ENCODE measurements at places on chromosomes 7 and 10.

DNA sequence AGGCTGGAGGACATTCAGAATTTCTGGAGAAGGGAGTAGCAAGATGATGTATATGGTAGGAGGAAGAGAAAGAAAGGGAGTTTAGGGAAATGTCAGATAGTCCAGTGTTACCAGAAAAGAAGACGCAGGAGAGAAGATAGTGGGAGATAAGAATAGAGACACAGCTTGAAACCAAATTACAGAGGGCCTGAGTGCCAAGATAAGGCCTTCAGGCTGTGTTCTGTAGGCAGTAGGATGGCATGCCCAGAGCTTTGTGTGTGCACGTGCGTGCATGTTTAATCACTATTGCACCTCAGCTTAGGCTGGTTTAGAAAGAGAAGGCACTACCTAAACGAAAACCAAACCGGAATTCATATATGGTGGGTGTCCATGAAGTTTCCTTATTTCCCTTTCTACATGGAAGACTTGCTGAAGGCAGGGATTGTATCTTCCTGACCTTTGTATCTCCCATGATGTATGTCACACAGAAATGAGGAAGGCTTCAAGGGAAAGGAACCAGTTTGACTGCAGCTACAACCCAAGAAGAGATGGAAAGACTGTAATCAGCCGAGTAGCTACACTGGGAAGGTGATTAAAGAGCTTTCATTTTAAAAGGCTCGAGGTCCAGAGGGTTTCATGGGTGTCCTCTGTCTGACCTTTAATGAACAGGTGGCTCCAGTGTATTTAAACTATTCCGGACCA lies 35.8 kb upstream of the BHLHA15 start:
- no peak for DNase-seq

DNA sequence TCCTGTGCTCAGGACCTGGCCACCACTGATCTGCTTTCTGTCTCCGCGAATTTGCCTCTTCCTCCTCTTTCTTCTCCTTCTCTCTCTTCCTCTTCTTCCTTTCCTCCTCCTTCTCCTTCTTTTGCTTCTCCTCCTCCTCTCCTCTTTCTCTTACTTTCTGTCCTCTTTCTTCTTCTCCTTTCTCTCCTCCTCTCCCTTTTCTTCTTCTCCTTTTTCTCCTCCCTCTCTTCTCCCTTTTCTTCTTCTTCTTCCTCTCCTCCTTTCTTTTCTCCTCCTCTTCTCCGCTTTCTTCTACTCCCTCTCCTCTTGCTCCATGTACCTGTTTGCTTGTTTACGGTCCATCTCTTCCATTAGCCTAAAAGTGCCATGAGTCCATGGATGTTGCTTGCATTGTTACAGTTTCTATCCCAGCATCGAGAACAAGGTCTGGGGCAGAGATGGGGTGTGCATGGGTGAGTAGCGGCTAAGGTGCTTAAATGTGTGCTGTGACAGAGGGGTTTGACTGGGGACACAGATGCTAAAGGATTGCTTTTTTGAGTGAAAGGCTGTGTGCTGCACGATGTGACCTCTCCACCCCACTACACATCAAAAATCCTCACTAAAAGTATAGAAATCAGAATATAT lies 7.7 kb downstream of the SH2D4B start:
- no peak for DNase-seq

DNA sequence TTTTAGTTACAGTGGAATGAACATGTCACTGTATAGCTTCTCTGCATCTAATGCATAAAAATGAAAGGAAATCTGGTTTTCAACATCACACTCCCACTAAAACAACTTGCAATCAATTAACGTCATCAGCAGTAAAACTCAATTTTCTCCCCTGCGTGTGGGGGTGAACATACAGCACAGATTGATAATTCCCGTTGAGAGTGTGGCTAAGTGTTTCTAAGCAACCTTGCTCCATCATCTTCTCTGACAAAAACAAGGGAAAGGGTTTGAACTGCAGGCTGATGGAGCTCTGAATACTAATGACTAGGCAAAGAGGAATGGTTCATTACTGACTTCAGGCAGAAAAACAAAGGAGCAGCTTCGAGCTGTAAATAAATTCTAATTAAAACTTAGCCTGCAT lies 238.3 kb downstream of the PARD3 start:
- DNase-seq = no peak

DNA sequence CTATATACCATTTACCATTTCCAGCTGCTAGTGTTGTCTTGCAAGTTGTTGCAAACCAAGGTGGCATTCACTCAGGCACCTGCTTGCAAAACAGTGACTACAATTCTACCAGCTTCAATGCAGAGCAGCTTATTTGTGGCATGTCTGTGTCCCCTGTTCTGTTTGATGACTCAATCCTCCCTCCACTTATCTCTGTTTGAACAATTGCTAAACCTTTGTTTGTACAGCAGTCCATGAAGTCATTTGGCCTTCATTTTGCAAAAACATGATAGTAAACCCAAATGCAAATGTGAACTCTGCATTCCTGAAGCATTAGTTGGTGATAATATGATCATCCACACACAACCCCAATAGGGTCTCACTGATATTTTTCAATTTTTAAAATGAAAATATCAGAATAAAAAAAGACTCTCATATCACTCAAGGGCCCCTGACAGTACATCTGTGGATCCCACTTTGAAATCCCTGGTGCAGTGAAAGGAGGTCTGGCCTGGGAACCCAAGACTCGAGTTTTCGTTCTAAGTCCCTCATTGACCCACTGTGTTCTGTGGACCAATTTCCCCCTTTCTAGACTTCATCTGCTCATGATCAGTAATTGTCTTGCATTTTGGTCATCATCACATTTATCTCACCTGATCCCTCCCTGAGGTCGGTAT lies 425.4 kb downstream of the RPS24 start:
- no peak for DNase-seq

DNA sequence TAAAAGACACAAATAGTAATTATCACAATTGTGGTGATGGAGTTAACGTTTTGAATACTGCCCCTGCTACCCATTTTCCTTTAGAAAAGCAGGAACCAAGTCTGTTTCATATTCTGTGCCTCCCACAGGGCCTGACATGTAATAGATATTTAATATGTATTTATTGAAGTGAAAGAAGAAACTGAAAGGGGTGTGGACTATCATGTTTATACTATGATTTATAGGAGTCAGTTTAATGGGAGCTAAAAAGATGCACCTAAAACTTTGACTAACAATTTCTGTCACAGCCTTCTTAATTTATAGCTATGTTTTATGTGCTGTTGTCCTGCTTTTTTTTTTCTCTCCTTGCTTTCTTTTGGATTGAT lies 24.1 kb upstream of the BHLHA15 start:
- no peak for DNase-seq

DNA sequence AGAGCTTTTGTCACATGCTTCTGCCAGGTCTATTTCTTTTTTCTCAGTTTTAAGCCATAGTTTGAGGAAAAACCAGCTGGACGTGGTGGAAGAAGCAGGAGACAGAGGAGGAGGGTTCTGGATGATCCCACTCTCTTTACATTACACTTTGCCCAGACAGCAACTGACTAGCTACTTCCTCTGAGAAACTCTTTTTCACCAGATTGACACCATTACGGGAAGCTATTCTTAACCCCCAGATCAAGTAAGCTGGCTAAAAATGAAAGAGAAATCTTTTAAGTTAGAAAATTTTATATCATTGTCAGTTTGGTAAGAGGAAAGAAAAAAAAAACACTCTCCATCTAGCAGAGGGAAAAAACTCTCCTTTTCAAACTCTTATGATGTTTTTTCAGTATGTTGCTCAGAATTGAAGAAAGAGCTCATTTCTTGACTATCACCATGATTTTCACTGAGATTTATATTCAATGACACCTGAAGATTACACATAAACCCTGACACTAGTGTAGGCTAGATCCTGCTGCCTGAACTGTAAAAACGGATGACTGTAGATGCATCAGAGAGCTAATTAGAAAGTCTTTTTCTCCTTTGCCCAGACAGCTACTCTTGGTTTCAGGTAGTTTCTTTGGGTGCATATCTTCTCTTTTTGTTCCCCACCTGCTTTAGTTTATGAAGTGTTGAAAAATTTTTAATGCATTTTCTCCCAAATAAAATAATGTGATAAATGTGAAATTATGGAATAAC lies 203.1 kb downstream of the TFEC start:
- DNase-seq = no peak

GRCh38 chr7:132061937-132062336 lies 505.5 kb upstream of the PODXL start:
- no peak for DNase-seq

DNA sequence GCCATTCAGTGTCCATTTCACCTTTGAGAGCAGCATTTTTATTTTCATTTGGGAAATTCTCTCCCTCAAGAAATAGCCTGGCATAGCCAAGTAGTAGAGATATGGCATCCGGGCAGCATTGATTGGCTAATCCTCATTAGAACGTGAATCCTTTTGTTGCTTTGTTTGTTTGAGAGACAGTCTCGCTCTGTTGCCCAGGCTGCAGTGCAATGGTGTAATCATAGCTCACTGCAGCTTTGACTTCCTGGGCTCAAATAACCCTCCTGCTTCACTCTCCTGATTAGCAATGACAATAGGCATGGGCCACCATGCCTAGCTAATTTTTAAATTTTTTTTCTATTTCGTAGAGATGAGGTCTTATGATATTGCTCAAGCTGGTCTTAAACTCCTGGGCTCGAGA lies 1174.9 kb upstream of the AUTS2 start:
- DNase-seq = no peak

DNA sequence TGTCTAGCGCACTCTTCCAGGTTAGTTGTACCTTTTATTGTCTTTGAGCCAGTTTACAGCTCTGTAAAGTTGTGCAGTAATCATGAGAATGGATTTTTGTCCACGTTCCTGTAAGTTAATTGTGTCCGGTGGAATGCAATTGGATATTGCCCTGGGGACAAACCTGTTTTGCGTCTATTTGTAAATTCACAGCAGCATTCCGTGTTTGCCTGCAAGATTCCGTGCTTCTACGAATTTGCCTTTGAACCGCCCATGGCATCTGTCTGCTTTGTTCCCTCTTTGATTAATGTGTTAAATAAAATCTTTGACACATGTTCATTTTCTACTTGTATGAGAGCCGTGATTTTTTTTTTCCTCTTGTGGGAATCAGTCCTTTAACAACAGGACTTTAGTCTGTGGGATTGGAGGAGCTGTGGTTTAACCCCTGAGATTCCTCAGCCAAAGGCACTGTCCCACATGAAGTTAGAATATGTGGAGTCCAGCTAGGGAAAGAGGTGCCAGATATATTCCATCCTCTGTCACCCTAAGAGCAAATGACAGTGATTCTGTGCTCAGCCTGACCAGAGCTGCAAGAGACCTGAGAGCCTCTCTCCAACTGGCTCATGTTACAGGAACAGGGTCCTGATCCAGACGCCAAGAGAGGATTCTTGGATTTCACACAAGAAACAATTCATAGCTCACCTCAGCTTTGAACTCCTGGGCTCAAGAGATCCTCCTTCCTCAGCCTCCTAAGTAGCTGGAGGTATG lies 126.3 kb downstream of the COL26A1 start:
- DNase-seq = no peak

DNA sequence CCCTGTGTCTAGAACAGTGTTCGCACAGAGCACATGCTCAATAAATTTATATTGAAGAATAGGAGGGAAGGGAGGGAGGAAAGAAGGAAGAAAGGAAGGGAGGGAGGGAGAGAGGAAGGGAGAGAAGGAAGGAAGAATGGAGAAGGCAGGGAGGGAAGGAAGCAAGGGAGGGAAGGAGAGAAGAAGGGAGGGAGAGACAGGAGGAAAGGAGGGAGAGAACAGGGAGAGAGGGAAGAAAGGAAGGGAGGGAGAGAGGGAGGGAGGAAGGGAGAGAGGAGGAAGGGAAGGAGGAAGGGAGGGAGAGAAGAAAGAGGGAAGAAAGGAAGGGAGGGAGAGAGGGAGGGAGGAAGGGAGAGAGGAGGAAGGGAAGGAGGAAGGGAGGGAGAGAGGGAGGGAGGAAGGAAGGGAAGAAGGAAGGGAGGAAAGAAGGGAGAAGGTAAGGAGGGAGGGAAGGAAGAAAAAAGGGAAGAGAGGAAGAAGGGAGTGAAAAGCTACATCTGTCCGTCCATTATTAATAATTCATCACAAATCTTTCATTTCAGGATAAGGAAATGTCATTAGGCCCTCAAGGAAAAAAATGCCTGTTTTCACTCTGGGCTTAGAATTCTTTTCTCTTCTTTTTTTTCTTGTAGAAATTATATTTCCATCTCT lies 79.7 kb downstream of the GRK5 start:
- DNase-seq = no peak

DNA sequence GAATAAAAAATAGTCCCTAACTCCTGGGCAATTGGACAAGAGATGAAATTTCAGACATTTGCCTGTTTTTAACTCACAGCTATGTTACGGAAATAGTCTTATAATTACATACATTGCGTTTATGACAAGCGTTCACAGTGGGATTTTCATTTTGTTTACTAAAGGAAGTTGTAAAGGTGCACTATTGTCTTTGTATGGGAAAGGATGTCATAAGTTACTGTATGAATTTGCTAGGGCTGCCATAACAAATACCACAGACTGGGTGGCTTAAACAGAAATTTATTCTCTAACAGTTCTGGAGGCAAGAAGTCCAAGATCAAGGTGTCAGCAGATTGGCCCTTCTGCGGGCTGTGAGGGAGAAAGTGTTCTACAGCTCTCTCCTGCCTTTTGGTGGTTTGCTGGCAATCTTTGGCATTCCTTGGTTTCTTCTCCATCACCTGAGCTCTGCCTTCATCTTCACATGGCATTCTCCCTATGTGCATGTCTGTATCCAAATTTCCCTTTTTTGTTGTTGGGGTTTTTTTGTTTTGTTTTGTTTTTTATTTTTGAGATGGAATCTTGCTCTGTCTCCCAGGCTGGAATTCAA lies 5.6 kb downstream of the NFE2L3 start:
- no peak for DNase-seq

- DNase-seq = no peak
These were observed 73.6 kb downstream of the JMJD1C start for GRCh38 chr10:63392224-63392623.

- DNase-seq = no peak
These were observed 244.2 kb downstream of the THSD7A start for GRCh38 chr7:11587814-11588213.

- no peak for DNase-seq
These were observed 123.5 kb upstream of the BMPER start for GRCh38 chr7:33781796-33782195.

GRCh38 chr7:29764227-29764626 lies 42.1 kb upstream of the WIPF3 start:
- no peak for DNase-seq

Data from stimulated activated CD8-positive, alpha-beta memory T cell treated with anti-CD3 and anti-CD28 coated beads, Interleukin-7, amount 100 ng/mL, for 1 hour (primary cell).